Cardiac ventricle fibroblast (primary cell): ENCODE measurements at places on chromosomes 13 and 19. TPM values are rescaled to one million over a fixed set of nuclear protein-coding genes. Genes with fewer than 3 reads are reported as not detected.

Gene TLE2
- total RNA-seq, result 40.4 and 61.2 TPM in 2 replicates

Gene FAM216B
- not detected in 2 replicates for total RNA-seq

Gene SIGLECL1
- total RNA-seq, result not detected in 2 replicates

Gene ZNF382
- 2.9 and 6.3 TPM in 2 replicates for total RNA-seq

Gene CRYL1
- total RNA-seq, result 16.3 and 17.9 TPM in 2 replicates

Gene FUT3
- not detected in 2 replicates for total RNA-seq

Gene MBOAT7
- total RNA-seq, result 146 and 153 TPM in 2 replicates

Gene TMEM147
- total RNA-seq, result 60.7 and 79.1 TPM in 2 replicates

Gene ICAM3
- 3.7 and 6.0 TPM in 2 replicates for total RNA-seq

Gene NPAS1
- 6.3 and 9.2 TPM in 2 replicates for total RNA-seq

Gene HIF3A
- 12.2 and 32.0 TPM in 2 replicates for total RNA-seq

Gene GIPR
- total RNA-seq, result 0.44 TPM in 1 of 2 replicates, not detected in the other
